A549 treated with RU486 at 1 μM for 4 hours (cell line): ENCODE measurements at places on chromosomes 11 and 22. TPM values are rescaled to one million over a fixed set of nuclear protein-coding genes. Genes with fewer than 3 reads are reported as not detected.

The P2RX6 gene
- 0.33 to 0.98 TPM (median 0.70 TPM) in 5 replicates for total RNA-seq

The MPZL3 gene
- total RNA-seq = 0.22 to 0.38 TPM (median 0.33 TPM) in 5 replicates

The KRTAP5-8 gene
- not detected in 5 replicates for total RNA-seq

The MOGAT2 gene
- not detected in 5 replicates for total RNA-seq

The JOSD1 gene
- total RNA-seq = 26.5 to 31.2 TPM (median 29.4 TPM) in 5 replicates

The OR51B2 gene
- total RNA-seq = not detected in 5 replicates

The SNAP29 gene
- total RNA-seq = 14.0 to 19.2 TPM (median 16.2 TPM) in 5 replicates

The SCGB1A1 gene
- 0.39 TPM in 1 of 5 replicates, not detected in the others for total RNA-seq

The ACR gene
- total RNA-seq = 0.25 TPM in 1 of 5 replicates, not detected in the others

The CALCA gene
- total RNA-seq = 0.09 TPM in 1 of 5 replicates, not detected in the others

The APOA4 gene
- total RNA-seq = not detected in 5 replicates

The TRIM49B gene
- not detected in 5 replicates for total RNA-seq

The PLEKHA7 gene
- 15.9 to 23.1 TPM (median 21.4 TPM) in 5 replicates for total RNA-seq

The SORL1 gene
- total RNA-seq = 1.3 to 1.8 TPM (median 1.6 TPM) in 5 replicates
